ENCODE measurements at places on chromosomes 12 and 14.

GRCh38 chr12:31260840-31261239 is 65.1 kb downstream of the SINHCAF start:
- DNase-seq, result no peak

GRCh38 chr14:97582022-97582421 is 784.8 kb downstream of the VRK1 start:
- no peak for DNase-seq

- no peak for DNase-seq
Observed at GRCh38 chr14:98293576-98293975, 978.4 kb downstream of the BCL11B start.

- peak; percentile 55 for DNase-seq
Observed at GRCh38 chr12:6824901-6825381, 3.3 kb upstream of the P3H3 start.

GRCh38 chr12:64621257-64621942 is 11.1 kb downstream of the RASSF3 start:
- DNase-seq, result no peak

GRCh38 chr12:127381043-127381668 is 885.8 kb upstream of the TMEM132C start:
- DNase-seq, result peak; percentile 72

DNA sequence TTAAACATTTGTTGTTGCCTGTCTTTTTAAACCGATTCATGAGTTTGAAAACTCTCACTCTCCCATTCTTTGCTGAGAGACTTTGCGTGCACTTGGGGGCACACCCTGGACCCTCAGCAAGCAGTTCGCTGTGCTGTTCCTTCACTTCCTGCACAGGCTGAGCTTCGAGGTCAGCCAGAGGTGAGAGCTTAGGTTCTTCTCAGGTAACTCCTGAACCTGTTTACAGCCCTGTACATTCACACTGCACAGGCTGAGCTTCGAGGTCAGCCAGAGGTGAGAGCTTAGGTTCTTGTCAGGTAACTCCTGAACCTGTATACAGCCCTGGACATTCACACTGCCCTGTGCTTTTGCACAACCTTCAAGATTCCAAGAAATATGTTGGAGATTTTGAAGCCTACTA is 9.8 kb upstream of the CLECL1 start:
- DNase-seq, result no peak

DNA sequence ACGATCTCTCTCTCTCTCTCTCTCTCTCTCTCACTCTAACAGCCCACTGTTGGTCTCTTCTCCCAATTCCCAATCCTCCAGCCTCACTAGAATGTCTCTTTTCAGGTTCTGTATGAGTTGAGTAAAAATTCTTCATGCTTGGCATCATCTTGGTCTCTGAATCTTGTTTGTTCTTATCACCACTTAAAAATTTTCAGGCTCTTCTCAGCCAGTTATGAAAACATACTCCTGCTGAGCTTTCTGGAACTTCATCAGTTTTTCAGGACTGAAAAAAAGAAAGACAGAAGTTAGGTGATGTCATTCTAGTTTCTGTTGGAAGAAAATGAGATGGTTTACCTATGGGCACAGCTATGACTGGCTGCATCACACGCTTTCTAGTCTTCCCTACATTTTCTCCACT is 11.5 kb upstream of the IL22 start:
- DNase-seq, result no peak

DNA sequence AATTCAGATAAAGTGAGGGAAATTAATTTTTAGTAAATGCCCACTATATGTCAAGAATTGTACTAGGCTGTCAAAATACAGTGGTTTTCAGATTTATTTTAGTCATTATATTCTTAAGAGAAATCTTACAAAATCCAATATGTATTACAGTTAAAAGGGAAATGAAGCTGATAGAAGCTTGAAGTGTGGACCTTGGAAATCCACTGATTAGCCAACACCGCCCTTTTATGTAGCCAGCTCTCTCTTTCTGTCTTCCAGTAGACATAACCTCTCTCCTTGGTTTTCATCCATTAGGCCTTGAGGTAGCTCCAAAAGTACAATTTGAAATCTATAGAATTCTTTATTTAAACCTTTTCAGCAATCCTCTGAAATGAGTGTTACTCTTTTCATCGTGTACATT is 63.2 kb downstream of the USP15 start:
- no peak for DNase-seq

DNA sequence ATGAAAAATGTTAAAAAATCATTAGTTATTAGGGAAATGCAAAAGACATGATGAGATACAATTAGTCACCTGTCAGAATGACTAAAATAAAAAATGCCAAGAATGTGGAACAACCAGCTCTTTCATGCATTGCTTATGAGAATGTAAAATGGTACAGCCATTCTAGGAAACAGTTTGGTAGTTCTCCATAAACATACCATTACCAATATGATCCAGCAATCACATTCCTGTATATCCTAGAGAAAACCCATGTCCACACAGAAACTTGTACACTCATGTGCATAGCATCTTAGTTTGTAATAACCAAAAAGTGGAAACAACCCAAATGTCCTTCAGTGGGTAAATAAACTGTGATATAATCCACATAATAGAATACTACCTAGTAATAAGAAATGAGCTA is 245.7 kb downstream of the FUT8 start:
- DNase-seq, result no peak

GRCh38 chr12:127280393-127281275 is 986.3 kb upstream of the TMEM132C start:
- no peak for DNase-seq

GRCh38 chr12:574475-575128 is 88.6 kb downstream of the NINJ2 start:
- peak; percentile 5 for DNase-seq

DNA sequence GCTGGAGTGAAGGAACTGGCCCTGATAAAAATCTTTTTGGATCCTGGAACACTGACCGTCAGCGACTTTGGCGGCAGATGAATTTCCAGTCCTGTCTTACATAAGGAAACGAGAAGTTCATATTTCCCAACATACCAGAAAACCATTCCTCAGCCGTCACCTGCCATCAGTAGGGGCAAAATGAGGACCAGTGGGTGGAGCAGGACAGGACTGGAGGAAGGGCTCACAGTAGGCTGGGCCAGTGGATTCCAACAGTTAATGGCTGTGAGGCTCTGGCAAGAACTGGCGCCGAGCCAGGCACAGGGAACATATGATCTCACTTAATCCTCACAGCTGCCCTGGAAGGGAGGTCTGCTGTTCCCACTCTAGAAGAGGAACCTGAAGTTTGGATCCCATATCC is 67.2 kb upstream of the FAM181A start:
- DNase-seq, result peak; percentile 77

DNA sequence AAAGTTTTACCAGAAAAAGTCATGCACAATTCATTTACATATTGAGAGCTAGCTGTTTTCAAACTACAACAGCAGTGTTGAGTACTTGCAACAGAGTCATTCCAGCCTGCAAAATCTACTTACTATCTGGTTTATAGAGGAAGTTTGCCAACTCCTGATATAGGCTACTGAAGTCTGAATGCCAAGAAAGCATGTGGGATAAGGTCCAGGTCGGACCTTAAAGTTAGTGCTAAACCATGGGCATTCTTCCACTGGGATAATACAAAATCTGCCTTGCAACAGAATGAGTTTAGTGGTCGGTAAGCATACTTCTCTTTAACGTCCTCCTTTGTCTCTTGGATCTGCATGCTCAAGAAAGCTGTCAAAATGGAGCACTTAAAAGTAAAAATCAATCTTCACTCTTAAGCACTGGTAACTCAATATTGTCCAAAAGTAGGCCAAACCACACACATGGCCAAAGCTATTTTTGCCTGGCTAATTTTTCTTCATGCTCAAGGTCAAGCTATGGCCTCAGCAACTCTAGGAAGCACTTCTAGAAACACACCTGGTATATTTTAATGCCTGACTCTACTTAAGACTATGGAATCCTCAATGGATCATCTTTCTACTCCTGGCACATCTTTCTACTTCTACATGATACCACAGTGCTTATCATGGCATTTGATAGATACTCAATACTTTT is 364.9 kb upstream of the KITLG start:
- no peak for DNase-seq

DNA sequence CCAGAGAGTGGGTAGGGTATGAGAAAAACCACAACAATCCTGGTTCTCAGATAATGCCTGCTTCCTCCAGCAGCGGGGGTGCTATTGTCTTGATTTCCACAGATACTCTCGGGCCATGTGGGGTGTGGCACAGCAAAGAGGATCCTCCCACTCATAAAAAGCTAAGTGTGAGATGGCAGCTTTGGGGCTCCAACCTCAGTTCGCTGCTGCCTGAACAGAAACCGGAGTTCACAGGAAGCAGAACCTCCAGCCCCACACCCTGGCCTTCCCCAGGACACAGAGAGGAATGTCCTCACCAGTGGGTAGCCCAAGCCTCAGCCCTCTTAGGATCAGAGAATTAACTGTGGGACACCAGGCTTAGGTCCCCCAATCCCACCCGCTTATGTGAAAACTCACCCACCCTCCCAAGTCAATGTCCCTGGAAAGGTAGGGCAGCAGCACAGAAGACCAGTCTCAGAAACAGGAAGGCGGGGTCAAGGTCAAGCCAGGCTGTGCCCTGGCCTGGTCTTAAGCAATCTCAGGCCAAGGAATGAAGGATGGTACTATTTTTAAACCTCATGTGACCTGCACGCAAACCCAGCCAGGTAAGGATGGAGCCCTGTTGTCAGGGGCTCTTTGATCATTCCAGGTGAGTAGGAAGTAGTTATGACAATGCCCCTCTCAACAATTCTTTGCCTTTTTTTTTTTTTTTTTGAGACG is 9.0 kb downstream of the KCTD10 start:
- no peak for DNase-seq

DNA sequence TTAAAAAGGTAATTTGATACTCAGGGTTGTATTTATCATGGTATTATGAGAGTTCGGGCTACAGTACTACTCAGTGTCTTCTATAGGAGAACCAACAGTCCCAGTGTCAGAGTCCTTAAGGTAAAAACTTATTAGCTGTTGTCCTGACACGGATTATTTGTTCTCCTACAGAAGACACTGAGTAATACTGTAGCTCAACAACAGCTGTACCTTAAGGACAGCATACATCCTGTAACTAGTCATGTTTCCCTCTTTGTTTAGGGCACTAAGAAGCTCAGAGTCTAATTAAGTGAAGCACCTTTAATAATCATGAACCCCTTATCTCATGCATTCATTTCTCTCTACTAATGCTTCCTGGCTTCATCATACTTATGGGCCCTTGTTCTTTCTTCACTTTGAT is 33.9 kb downstream of the ARF6 start:
- DNase-seq, result no peak

GRCh38 chr12:120590741-120591407 is 9.7 kb upstream of the POP5 start:
- no peak for DNase-seq

GRCh38 chr14:69059658-69060623 is 80.8 kb upstream of the ACTN1 start:
- DNase-seq, result no peak

DNA sequence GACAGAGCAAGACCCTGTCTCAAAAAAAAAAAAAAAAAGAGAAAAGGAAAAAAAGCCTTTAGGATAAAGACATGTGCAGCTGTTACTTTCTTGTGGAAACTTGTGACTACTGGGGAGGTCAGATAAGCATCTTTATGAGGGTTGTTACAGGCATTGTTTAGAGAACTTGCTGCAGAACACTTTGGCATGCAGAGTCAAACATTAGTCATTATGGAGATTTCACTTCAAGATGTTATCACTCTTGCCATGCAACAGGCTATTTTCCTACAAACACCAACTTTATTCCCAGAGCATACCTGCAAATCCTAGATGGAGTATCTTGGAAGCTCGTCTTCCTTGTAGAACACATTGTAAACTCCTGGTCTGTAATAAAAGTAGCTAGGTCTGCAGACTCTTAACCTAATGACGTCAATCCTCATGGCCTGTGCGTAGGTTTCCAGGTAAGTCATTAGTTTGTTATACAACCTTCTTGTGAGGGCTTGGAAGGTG is 36.3 kb upstream of the WDR89 start:
- no peak for DNase-seq

GRCh38 chr12:47946413-47947323 is 16.7 kb upstream of the TMEM106C start:
- DNase-seq, result no peak

DNA sequence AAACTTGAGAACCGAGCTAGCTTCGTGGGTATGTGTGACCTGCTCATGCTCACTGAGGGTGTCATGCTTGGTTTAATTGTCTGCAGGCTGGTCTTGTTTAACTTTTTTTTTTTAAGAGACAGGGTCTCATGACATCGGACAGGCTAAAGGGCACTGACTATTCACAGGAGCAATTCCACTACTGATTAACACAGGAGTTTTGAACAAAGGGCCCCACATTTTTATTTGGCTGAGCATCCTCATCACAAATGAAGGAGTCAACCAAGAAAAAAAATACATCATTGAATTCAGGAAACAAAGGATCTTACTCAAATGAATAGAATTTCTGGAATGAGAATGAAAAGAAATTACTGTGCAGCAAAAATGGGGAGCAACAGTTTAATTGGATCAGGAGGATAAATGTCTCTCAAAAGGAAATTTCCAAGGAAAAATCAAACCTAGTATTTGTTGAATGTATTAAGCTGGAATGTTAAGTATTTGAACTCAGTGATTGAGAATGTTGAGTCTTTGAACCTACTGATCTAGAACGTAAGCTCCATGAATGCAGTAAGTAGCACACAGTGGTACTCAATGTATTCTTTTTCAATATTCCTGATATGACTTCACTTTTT is 20.8 kb upstream of the PYROXD1 start:
- no peak for DNase-seq

- no peak for DNase-seq
Observed at GRCh38 chr12:131536337-131536736, 174.6 kb upstream of the SFSWAP start.

GRCh38 chr14:23695664-23695999 is 59.5 kb downstream of the DHRS2 start:
- no peak for DNase-seq

DNA sequence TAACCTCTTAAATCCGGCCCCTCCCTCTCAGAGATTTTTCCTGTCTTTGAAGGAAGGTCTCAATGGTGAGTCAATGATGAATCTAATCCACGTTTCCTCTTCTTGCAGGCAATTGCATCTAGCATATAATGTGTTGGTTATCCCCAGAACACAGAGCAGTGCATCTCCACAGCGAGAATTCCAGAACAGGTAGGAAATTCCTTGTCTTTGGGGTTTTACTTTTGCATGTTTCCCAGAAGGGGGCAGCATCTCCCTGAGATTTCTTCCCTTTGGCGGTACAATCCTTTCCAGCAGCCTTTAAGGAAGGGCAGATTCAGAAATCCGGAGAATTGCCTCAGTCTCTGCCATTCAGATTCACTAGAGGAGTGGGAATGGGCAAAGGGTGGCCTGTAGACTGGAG is 128.0 kb downstream of the KCNA5 start:
- DNase-seq, result no peak

- DNase-seq, result no peak
Observed at GRCh38 chr12:107875786-107876185, 101.3 kb downstream of the ASCL4 start.

- no peak for DNase-seq
Observed at GRCh38 chr12:52971679-52972329, 22.9 kb downstream of the KRT18 start.

DNA sequence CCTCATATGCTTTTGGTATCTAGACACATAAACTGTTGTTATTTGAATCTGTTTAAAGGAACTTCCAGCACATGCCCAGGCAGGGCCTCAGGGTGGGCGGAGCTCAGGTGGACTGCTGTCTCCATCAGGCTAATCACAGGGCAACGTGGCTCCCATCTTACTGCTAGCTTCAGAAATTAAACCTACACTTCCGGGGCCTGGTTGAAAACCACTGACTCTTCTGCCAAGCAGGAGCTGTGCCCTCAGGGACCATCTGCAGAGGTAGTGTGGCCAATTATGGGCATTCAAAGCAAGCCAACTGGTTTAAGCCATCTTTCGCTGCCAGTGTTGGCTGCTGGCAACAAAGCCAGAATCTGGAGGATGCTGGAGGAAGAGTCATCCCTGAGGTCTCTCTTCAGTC is 97.5 kb downstream of the TMX1 start:
- no peak for DNase-seq
